ENCODE measurements at places on chromosomes 5 and 9.
A peak's percentile ranks its signal among the peaks of the same experiment; 100 is the strongest.

DNA sequence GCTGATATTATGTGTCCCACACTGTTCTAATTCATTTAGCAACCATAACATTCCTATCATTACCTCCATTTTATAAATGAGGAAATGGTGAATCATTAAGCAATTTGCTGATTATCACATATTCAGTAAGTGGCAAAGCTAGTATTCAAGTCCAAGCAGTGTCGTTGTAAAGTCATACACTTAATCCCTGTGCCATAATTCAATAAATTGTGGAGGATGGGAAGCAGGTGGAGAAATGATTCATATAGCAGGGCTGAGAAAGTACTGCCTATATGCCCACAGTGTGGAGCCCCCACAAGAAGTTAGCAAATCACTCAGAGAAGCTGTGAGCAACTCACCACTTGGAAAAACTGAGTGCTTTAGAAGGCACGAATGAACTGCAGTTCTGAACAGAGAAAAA lies 691.0 kb downstream of the PTPRD start:
- DNase-seq: no peak

DNA sequence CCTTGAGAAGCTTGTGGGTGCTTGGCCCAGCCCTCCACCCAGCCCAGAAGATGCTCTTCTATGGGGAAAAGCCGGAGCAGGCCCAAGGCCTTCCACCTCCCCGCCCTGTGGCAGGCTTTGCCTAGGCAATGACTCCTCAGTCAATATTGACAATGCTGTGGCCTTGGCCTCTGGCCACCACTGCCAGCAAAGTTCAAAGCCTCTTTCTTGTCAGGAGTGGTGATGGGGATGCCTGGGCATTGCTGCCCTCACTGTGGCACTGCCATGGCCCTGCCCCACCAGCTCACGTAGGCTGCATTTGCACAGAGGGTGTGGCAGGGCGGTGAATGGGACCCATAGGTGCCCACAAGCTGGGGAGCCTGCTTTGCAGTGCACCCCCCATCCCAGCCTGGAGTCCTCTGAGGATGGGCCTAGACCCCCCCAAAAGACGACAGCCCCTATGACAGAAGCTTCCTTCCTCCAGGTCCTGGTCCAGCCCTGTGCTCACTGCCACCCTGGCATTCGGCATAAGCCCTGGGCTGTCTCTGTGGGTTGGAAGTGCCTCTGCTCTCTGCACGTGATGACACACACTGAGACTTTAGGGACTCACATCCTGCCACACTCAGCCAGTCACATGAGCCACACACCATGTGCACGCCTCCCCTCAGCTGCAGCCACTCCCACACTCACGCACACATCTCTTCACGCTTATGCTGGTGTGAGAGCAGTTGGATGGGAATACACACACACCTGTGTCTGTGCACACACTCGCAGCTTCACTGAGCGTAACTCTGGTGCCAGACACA lies 31.1 kb downstream of the MORN5 start:
- DNase-seq: no peak

DNA sequence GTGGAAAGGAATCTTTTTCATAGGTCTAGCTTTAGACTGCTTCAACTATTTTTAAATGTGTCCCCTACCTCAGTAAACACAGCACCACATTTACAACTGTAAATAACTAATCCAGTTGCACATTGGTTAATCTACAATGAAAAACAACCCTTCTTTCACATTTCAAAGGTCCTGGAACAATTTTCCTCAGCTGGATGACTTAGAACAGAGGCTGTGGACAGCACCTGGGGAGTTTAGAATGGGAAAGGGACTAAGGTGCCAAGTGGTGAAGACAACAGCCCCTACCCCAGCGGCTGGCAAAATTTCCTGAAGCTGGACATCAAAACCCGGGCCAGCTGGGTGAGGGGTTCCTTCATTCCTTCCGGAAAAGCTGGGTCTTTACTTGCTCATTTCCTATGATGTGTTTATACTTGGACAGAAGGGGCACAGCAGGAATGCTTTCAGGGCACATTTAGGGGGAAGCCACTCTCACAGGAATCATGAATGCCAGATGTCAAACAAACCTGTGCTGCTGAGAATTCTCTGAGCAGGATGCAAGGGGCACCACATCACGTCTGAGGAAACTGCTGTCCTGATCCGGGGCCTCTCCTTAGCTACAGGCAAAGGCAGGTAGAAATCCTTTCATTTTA lies 158.3 kb downstream of the NR2F1-AS1 start:
- DNase-seq: no peak

- no peak for DNase-seq
These were observed 77.4 kb downstream of the SLIT3 start for GRCh38 chr5:169223595-169223953.

- no peak for DNase-seq
These were observed 350.5 kb downstream of the SPOCK1 start for GRCh38 chr5:137148655-137149054.

DNA sequence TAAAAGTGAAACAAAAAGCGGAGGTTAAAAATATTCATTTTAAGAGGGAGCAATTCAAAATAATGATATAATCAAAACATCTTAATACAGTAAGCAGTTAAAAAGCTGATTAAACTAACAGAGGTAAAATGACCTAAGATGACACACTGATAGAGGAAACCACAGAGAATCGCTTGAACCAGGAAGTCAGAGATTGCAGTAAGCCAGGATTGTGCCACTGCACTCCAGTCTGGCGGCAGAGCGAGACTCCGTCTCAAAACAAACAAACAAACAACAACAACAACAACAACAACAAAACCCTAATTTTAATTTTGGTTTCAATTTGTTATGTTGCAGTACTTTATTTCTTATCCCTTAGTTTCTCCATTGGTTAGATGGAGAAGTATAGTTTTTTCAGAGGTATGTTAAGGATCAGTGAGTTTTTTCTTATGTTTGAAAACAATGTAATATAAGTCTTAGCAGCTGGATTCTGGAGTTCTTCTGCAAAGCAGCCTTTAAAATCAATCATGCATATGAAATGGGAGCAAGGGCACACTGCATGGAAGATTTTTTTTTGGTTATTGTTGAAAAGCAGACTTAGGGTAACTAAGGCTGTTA lies 58.5 kb downstream of the MLANA start:
- no peak for DNase-seq

- no peak for DNase-seq
These were observed 4.5 kb downstream of the NFX1 start for GRCh38 chr9:33294670-33295432.

DNA sequence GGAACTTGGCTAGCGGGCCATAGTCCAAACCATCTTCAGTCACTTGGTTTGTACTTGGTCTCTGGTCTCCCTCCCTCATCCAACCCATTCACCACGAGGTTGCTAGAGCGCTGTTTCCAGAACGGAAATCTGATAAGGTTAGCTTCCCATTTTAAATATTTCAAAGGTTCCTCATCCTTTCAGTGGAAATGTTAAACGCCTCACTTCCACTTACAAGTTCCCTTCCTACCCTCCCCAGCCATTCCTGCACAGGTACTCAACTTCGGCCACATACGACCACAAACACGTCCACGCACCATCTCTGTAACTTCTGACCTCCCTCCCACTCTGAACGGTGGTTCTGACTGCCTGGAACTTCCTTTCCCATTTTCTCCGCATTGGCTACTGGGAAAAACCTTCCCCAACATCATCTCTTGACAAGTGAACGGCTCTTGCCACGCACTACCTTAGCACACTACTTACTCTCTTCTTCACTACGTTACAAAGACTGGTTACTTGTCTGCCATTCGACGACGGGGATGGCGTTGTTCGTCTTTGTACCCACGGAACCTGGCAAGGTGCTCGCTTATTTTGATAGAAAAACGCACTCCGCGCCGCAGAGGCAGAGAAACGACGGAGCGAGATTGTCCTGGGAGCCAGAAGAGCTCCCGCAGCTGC lies 629 bp downstream of the CCNH start:
- DNase-seq: peak; percentile 3

DNA sequence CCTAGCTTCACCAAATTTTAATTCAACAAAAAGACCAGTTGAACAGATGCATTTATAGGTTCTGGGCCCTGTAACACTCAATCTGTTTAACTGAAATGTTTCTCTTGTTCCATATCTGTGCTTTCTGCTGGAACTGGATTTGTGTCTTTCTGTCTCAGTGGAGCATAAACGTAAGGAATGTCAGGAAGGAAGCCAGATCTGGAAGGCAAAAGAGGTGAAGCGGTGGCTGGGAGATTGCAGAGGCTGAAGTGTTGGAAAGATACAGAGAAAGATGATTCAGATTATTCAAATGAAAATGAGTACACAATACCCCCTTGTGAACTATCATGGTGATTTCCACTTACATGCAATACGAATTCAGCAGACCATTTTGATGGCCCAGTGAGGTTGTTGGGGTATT lies 406.8 kb downstream of the BRINP1 start:
- no peak for DNase-seq
